Thoracic aorta (tissue), 2 donors: ENCODE measurements at places on chromosomes 12 and 14. TPM values are rescaled to one million over a fixed set of nuclear protein-coding genes. Genes with fewer than 3 reads are reported as not detected.

SNX6 gene
- 128 TPM for total RNA-seq

- no peak for DNase-seq
Observed at GRCh38 chr12:109673884-109674283, 39.7 kb upstream of the FAM222A start.

- DNase-seq: no peak
Observed at GRCh38 chr12:27531896-27532295, 7.9 kb downstream of the PPFIBP1 start.

DNA sequence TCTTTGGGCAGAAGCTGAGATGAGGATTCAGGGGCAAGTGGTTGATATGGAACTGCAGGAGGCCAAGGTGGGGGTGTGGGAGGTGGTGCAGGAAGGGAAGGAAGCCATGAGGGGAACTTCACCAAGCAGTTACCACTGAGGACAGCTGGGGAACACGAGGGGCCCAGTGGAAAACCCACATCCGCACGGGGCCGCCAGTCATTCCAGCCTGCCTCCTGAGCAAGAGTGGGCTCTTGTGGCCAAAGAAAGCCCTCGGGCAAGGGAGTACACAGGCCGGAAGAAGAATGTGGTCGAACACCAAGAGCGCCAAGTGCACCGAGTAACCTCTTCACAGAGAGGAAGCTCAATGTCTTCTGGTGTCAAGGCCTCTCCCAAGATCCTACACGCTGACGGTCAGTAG lies 252.2 kb upstream of the FOXN3 start:
- no peak for DNase-seq

JDP2 gene
- 100 TPM for total RNA-seq

GRCh38 chr14:94269156-94269555 lies 23.9 kb downstream of the SERPINA10 start:
- no peak for DNase-seq

TAS2R10 gene
- 4.6 TPM for total RNA-seq

- no peak for DNase-seq
Observed at GRCh38 chr14:95502381-95502950, 14.0 kb downstream of the SYNE3 start.

GRCh38 chr12:34214011-34214410 lies 191.7 kb downstream of the ALG10 start:
- no peak for DNase-seq

DNA sequence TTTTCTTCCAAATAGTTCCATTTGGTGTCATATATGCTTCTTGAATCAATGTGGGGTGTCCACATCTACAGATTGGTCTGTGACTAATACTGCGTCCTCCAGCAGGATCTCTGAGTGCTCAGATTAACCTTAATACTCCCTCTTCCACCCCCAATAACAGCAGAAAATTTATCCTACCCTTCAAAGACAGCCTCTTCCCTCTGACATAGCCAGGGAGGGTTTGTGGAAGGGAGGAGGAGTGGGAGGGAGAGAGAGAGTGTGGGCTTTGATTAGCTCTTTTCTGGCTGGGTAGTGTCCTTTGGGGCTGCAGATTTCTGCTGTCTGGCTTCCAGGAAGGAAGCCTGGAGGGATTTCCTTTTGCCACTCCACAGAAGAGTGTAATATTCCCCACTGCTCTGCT lies 220.7 kb downstream of the TTC6 start:
- DNase-seq: no peak

GRCh38 chr12:113844495-113845210 lies 121.5 kb downstream of the RBM19 start:
- DNase-seq: no peak

DNA sequence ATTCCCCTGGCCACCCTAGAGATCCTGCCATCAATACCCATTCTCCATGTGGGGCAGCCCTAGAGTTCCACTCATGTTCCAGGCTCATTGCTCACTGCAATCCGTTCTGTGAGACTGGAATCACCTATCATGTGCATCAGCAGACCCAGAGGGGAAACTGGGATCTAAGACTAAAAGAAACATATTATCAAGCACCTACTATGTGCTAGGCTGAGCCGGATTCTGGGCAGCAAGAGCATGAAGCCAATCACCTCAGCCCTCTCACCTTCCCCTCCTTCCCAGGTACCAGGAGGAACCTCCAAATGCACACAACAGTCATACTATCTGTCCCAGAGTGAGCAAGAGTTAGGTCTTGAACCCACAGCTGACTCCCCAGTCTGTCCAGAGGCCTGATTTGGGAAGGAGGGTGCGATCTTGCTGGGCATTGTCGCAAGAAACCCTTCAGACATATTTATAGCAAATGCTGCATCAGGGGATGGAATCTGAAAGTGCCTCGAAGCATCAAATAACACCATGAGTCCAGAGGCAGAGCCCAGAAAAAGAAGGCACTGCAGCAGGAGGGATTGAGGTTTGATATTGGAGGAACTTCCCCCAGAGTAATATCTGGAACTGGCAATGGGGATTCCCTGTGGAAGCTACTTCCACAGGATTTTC lies 6.7 kb upstream of the CACNB3 start:
- DNase-seq: no peak

- DNase-seq: no peak
Observed at GRCh38 chr14:67599698-67600561, at the start of gene PIGH. Gene PIGH, minus strand, starts transcription at chr14:67600268. Its CDS starts 65 bp downstream, at chr14:67600203.

DNA sequence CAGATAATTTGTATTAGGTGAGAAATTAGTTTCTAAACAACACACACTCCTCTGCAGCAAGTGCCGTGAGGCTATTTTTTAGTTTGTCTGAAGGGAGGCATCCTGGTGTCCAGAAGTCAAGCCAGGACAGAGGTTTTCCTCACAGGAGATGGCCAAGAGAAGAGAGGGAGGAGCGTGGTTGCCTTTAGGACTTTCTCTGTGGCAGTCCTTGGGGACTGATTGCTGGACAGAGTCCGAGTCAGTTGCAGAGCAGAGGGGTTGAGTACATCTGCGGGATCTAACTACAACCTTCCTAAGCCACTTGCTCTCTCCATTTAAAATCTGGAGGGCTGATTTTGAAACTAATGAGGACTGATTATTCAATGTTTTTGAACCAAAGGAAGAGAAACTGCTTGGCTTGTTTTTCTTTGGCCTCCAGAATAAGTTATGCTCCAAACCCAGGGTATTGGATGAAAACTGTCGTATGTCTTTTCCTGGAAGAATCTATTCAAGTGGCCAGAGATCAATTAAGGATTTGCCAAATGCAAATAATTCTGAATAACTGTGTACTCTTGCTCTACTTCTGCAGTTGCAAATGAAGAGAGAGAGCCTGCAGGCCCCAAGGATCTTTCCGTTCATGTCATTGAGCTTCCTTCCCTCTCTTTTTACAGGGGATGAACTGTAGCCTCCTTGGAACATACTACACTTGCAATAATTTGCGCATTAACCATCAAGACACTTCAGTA lies 1.2 kb downstream of the SLCO1C1 start:
- no peak for DNase-seq

ART4 gene
- total RNA-seq: 38.0 TPM
